A172 (cell line): ENCODE measurements at places on chromosomes 5 and 9. TPM values are rescaled to one million over a fixed set of nuclear protein-coding genes. Genes with fewer than 3 reads are reported as not detected.

DNA sequence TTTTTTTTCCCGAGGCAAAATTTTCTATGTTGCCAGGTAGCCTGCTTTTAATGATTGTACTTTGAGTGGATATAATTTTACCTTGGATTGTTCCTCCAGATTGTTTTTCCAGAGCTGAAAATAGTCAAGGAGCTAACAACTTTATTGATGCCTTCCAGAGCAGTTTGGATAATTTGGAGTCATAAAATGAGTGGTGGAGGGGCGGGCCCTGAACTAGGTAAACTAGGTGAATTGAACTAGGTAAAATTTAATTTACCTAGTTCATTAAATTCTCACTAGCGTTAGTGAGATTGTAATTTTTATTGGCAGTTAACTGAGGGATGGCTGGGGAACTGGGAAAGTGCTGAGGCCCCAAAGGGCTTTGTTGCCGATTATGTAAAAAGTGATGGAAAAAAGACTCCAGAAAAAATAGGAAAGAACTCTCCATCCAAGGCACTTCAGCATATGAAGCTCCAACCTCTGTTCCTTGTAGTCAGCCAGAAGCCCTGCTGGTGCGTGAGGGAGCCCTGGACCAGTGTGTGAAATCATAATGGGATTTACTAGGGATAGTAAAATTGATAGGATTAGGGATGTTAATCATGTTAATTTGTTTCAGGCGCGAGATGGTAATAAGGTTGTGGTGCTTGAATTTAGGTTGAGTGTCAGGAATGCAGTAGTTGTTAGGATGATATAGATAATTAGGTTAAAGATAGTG lies 1.7 kb downstream of the DNAJC25 start:
- DNase-seq: no peak

- no peak for DNase-seq
These were observed 153.0 kb upstream of the TUT7 start for GRCh38 chr9:86507212-86507630.

The WNK2 gene
- not detected in 2 replicates for total RNA-seq

The PDE8B gene
- 0.05 TPM in 1 of 2 replicates, not detected in the other for total RNA-seq

The IL9 gene
- total RNA-seq: not detected in 2 replicates

DNA sequence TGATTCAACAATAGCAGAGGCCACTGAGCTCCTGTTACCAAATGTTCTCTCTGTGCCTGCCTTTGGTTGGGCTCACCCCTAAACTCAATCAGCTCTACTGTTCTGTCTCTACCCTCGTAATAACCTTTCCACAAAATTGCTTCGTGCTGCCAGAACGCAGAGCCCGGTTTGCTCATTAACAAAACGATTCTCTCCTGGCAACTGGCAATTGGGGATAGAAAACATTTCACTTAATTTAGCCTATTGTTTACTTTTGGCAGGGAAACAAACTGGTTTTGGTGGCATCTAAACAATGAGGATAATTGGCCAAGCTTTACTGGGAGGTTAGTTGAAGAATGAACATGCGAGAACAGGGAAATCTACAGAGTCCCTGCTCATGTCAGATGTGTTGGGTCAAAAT lies 56.6 kb downstream of the SLC28A3 start:
- no peak for DNase-seq

- no peak for DNase-seq
These were observed 35.7 kb downstream of the SMIM23 start for GRCh38 chr5:171821286-171821685.

The PCDHGB6 gene
- total RNA-seq: 0.10 and 0.33 TPM in 2 replicates
